ENCODE measurements at places on chromosomes 12 and 14. TPM values are rescaled to one million over a fixed set of nuclear protein-coding genes. Genes with fewer than 3 reads are reported as not detected.
A peak's percentile ranks its signal among the peaks of the same experiment; 100 is the strongest.

ITGB7 gene
- total RNA-seq: 1.8 TPM

GRCh38 chr12:27868139-27868538, 88.1 kb upstream of the MANSC4 start:
- H3K27ac ChIP-seq: no peak overlapping the region
- no peaks in the 10 kb centered on the region for H3K27me3 ChIP-seq
- H3K4me1 ChIP-seq: no peaks in the 10 kb centered on the region
- no peaks in the 10 kb centered on the region for H3K36me3 ChIP-seq
- H3K4me3 ChIP-seq: no peak overlapping the region

DNA sequence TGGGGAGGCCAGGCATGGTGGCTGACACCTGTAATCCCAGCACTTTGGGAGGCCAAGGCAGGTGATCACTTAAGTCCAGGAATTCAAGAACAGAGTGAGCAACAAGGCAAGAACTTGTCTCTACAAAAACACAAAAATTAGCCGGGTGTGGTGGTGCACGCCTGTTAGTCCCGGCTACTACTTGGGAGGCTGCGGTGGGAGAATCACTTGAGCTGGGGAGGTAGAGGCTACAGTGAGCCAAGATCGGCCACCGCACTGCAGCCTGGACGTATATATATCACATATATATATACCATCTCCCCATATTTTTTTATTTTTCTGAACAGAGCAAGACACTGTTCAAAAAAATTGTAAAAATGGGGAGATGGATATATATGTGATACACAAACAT, 19.5 kb downstream of the CKAP4 start:
- DNase-seq: peak; percentile 35
- H3K4me3 ChIP-seq: no peak overlapping the region
- no peaks in the 10 kb centered on the region for H3K36me3 ChIP-seq
- H3K27ac ChIP-seq: no peak overlapping the region
- no peaks in the 10 kb centered on the region for H3K27me3 ChIP-seq
- H3K4me1 ChIP-seq: no peaks in the 10 kb centered on the region

- no peak for DNase-seq
- H3K4me3 ChIP-seq: no peak overlapping the region
- peaks cover 3% of the 10 kb centered on the region for H3K4me1 ChIP-seq
- no peak overlapping the region for H3K27ac ChIP-seq
- H3K27me3 ChIP-seq: no peaks in the 10 kb centered on the region
Measured at GRCh38 chr12:86721713-86722397, 465.7 kb upstream of the MGAT4C start.

Measured in endodermal cell (in vitro differentiated cells).